ENCODE measurements at places on chromosomes 13 and 19.

GRCh38 chr13:89982407-89983095 lies 1364.9 kb upstream of the MIR17HG start:
- no peak for DNase-seq

- no peak for DNase-seq
Measured at GRCh38 chr13:45522571-45522970, 57.8 kb downstream of the COG3 start.

GRCh38 chr13:50069261-50069660 lies 54.0 kb downstream of the KCNRG start:
- DNase-seq, result no peak

GRCh38 chr13:23799945-23800344 lies 89.3 kb downstream of the MIPEP start:
- no peak for DNase-seq

DNA sequence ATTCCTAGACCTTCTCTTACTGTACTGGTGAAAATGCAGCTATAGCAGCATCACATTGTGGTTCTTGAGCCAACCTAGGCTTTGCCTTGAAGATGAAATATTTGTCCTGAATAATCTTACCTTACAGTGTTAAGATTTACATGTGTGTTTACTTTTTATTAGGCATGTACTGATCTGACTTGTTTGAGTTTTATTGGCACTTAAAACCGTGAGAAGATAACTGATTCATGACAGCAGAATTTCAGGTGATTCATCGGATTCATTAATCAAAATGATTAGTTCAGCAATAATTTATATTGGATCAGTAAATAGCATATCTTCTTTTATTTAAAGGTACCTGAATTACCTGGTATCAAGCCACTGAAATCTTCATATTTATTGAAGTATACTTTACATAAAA lies 296.3 kb downstream of the KLF5 start:
- DNase-seq, result no peak

- no peak for DNase-seq
Measured at GRCh38 chr13:21966014-21966413, 295.1 kb downstream of the FGF9 start.

GRCh38 chr13:27790523-27790922 lies 1.8 kb upstream of the GSX1 start:
- DNase-seq, result no peak

DNA sequence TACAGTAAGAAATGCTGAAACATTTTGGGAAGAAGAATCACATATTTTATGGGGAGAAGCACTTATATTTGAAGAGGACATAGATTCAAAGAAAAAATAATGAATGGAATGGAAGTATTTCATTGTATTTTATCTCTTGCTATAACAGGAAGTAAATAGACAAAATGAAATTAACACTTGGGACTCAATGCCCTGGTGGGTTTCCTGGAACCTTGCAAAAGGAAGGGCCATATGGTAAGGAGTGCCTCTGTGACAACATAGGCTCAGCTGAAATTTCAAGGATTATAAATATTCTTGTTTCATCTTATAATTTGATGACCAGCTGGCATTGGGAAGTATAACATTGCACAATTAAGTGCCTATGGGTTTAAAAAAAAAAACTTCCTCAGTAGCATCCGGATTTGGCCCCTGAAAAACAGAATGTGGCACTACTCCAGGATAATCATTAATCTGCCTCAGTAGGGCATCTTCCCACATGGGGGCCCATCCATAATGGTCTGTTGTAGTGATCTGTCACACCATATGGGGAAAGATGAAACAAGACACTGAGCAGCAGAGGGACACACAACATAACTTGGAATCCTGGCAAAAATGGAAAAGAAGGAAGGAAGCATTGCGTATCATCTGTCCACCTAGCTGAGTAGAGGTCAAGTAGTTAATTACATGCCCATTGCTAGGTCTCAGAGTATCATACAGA lies 321.6 kb downstream of the NDFIP2 start:
- no peak for DNase-seq

- no peak for DNase-seq
Measured at GRCh38 chr19:31383553-31383952, 34.3 kb upstream of the TSHZ3 start.

DNA sequence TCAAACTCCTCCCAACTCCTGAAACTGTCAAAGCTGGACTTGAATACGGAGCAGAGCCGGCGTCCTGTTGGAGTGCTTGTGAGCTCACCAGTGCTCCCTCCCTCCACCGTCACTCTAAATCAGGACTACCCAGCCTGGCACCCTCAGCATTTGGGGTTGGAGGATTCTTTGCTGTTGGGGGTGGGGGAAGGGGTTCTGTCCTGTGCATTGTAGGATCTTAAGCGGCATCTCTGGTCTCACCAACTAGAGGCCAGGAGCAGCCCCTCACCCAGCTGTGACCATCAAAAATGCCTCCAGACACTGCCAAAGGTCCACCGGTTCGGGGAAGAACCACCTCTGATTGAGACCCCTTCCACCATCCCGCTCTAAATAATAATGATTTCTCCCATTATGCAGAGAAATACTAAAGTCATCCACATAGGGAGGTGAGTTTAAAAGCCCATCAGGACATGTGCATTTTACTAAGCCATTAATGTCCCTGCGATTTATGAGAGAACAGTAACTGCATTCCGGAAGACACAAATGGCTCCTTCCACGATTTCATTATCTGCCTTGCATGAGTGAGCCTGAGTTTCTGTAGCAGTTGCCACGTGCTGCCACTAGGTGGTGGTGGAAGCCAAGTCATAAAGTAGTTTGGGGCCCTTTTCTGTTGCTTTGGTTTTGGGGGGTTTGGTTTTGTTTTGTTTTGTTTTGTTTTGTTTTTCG lies 16.1 kb upstream of the USP29 start:
- peak; percentile 3 for DNase-seq

DNA sequence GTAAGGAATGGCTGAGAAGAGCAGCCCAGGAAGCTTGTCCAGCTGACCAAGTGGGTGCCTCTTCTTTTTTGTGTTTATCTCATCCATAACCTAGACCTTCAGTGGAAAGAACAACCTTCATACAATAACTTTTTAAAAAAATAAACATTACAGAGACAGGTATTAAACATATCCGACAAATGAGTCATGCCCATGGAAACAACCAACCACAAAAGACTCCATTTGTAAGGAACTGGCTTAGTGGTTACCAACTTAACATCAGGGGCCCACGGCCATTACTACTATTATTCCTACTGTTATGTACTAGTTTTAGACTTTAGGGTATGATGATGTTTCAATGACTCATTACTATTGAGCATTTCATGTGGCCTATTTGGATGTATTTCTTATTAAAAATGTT lies 191.7 kb upstream of the SERP2 start:
- DNase-seq, result no peak

- no peak for DNase-seq
Measured at GRCh38 chr13:53953183-53953582, 924.6 kb downstream of the OLFM4 start.

DNA sequence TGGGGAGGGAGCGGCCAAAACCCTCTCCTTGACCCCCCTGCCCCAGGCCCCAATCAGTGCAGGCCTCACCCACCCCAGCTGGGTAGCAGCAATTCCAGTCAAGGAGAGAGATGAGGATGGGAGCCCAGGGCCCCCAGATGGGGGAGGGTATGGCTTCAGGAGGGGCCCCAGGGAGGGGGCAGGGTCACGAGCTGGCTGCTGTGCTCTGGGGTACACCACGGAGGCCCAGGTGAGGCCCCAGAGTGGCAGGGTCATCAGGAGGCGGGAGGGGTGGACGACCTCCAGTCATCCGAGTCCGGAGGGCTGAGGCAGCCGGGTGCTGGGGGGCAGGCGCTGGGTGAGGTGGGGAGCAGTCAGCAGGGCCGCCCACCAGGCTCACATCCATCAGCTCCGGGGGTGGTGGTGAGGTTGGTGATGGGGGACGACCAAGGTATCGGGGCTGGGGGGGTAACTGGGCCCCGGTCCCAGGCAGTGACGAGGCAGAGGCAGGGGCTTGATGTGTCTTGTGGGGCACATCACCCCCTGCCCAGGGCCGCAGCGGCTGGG lies 8.4 kb downstream of the DYRK1B start:
- no peak for DNase-seq

DNA sequence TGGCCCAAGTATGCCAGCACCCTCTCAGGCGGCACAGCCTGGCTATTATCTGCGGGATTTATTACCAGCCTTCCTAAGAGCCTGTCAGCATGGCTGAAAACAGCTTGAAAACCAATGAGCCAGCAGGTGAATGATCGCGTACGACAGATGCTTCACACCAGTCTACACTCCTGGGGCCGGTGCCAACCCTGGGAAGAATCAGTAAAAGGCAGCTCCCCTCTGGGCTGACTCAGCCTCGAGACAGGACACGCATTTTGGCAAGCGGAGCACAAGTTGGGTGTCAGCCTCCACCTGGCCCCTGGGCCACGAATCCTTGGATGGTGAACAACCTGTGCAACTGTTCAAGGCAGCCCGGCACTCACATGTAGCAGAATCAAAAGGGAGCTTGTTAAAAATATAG lies 15.6 kb downstream of the EMP3 start:
- DNase-seq, result peak; percentile 44

DNA sequence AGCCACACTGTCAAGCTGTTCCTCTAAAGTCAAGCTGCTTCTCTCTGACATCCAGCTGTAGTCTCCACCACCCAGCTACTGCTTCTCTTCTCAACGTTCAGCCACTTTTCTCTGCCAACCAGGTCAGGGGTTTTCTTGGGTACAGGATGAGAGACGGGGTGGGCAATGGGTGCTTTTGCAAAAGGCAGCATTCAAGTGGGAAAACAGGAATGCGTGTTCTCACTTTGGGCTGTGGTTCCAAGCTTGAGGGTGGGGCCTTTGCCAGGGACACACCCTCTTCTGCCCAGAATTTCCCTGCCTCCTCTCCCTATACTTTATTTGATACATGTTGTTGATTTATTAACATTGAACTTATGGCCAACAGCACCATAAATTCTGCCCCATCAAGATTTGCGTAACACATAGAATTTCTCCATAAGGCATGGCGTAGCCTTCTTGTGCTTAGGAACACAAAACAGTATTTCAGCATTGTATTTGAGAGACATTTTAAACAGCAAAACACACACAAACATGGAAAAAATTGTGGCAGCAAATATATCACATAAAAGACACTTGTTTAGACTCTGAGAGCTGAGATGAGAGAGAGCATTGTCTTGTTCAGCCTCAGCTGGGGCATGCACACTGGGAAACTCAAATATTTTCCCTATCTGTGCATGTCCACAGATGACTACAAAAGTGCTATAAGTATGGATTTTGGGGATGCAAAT lies 392.8 kb downstream of the SLITRK6 start:
- no peak for DNase-seq

DNA sequence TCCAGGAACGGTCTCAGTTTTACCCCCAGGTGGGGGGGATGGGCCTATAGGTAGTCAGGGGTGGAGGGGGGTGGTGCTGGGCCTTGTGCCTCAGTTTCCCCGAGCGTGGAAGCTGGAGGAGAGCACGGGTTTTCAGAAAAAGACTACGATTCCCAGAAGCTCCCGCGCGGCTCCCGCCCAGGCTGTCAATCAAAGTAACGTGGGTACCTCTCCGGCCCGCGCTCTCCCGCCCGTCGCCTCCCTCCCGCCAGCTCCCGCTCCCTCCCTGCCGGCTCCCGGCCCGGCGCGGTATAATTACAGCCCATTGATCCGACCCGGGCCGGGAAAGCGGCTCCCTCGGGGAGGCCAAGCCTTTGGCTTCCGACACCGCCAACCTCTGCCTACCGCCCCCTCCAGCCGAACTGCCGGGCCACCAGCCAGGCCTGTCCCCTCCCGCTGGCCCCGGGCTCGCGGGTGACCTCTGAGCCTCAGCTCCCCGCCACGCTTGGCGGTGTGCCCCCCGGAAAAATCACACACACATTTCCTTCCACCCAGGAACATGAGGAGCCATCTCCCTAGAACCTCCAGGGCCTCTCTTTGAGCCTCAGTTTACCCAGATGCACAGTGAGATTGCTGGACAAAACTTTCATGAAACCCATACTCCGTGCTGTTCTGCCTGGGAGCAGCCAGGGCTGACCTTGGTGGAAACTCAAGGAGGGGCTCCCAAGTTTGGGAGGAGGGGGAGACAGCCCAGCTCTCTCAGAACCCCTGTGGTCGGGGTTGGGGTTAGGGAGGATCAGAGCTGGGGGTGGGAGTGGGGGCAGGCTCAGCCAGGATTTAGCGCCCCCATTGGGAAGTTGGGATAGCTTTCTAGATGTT lies 7.3 kb upstream of the TLE2 start:
- peak; percentile 83 for DNase-seq

- DNase-seq, result no peak
Measured at GRCh38 chr13:106573868-106574267, 5.9 kb upstream of the ARGLU1 start.

- DNase-seq, result no peak
Measured at GRCh38 chr19:18519962-18520847, 1.7 kb downstream of the ELL start.

- no peak for DNase-seq
Measured at GRCh38 chr19:55490478-55491432, 2.5 kb downstream of the SSC5D start.

DNA sequence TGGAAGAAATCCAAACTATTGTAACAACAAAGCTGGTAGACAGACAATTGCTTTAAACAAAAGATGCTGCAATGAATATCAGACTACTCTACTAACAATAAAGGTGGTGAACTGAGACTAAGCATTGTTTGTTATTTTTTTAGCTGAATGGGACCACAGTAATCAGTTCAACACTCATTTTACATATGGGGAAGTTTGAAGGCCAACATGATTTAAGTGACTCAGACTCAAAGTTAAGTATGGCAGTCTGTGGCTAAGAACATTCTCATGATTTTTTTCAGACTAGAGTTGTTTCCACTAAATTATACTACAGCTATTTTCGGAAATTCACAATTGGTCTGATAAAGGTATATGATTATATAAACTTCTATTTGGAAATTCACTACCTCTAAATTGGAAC lies 10.4 kb downstream of the EXOSC8 start:
- no peak for DNase-seq

GRCh38 chr13:113258321-113259054 lies 38.6 kb upstream of the LAMP1 start:
- no peak for DNase-seq

Data from occipital lobe (tissue), 3 donors.